ENCODE measurements at places on chromosomes 6 and 20.
A peak's percentile ranks its signal among the peaks of the same experiment; 100 is the strongest.

DNA sequence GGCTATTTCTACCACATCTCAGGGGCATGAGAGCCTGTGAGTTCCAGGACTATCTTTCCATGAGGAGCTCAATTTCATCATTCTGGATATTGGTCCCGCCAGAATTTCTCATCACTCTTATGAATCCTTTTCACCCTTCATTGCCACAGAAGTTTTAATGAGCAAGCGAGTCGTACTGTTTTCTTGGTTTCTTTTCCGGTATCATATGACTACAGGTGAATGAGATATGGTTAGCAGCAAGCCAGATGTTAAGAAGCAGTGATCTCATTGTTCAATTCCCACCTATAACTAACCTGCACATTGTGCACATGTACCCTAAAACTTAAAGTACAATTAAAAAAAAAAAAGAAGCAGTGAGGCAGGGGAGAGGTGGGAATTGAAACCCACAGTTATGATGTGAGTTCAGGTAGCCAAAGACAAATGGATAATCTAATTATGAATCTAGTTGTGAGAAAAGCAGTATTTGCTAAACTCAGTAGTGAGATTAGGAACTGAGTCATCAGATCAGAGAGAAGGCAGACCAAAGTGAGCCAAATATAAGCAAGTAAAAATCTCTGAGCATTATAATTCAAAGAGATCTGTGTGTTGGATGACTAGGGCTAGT lies 78.0 kb upstream of the ELOVL5 start:
- no peak for DNase-seq

GRCh38 chr6:155694419-155694790 lies 238.8 kb upstream of the NOX3 start:
- DNase-seq, result no peak

- DNase-seq, result no peak
Observed at GRCh38 chr6:147749331-147749730, 240.8 kb downstream of the SAMD5 start.

DNA sequence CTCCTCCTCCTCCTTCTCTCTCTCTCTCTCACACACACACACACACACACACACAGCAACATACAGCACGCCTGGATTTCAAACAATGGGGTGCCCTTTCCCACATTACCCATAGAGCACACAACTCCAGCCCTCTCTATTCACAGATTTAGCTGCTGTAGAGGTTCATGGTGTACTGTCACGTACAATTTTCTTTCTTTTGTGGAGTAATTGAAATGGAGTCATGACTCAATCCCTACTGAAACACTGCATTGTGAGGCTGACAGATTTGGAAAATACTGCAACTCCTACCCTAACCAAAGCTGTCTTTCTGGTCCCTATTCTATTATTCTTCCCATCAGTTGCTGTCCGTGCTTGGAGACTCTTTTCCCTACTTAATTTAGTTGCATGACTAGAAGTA lies 166.9 kb downstream of the EDN1 start:
- no peak for DNase-seq

DNA sequence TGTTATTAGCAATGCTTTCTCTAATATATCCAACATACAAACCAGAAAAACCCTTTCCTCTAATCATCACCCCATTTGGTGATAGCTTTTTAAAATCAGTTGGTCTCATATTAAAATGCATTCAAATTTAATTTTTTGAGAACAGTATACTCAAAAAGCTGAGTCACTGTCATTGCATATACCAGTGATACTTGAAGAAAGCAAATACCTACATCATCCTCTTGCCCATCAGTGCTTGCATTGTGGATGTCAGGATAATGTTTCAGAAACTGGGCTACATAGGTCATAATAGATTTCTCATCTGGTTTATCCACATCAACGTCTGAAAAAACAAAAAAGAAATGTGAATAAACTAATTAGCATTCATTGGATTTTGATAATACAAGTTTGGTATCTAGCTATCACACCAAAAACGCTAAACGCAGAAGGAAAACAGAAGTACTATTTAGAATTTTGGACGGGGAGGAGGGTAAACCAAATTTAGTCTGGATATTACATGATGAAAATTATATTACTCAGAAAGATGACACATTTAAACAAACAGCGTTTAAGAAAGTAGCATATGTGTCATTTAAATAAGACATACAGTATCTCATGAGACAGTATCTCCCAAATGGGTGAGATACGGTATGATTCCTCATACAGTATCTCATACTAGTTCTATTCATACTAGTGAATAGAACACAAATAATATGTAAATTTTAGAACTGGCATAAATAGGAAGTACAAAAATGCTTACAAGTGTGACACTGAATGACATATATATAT lies 134.6 kb downstream of the SYNE1 start:
- DNase-seq, result no peak

DNA sequence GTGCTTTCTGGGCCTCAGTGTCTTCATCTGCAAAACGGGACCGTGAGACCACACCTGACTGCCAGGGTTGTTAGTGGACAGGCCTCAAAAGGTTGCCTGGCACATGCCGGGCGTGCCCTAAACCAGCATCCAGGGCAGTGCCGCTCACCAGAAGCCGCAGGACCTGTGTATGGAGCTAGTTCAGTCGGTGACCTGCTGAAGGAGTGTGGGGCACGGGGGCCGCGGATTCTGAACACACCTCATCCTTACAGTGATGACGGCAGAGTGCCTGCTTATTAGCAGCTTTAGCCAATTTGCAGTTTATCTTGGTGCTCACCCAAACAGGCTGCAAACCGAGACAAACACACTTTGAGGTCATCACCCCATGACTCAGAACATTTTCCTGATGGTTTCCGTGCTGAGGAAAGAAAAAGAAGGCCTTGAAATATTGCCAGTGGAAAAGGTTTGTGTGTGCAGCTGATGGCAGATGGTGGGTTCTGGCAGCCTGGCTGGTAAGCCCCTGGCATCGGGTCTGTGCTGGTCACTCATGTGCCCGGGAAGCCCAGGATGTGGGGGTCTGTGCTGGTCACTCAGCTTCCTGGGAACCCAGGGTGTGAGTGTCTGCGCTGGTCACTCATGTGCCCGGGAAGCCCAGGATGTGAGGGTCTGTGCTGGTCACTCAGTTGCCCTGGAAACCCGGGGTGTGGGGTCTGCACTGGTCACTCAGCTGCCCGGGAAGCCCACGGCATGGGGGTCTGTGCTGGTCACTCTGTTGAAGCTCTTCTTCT lies 153.8 kb downstream of the ERMARD start:
- DNase-seq, result no peak

DNA sequence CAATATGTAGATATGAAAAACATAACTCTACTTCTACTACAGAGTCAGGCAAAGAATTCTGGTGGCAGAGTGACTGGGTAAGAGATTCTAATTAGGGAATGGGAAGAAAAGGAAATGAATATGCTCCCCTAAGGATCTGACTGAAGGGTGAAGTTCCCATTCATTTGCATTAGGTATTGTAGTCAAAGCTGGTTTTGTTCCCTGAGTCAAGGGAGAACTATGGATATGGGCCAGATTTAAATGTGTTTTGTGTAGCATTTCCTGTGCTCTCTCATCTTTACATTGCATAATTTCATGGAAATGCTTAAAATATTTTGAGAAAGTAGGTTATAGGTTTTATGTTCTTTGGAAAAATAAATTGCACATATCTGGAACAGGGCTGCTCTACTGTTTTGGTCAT lies 299.7 kb downstream of the BTBD3 start:
- DNase-seq, result no peak

DNA sequence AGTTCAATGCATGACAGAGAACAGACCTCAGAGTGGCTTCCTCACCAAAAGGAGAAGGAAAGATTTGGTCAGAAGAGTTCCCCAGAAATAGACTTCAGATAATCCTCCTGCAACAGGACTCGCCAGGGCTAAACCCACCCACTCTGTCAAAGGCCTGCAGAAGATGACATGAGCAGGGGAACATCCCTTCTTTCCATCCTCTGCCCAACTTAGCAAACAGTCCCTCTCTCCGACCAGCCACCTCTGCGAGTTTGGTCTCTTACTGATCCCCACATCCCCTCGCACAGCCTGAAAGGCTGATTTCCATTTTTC lies 7.5 kb downstream of the NFATC2 start:
- no peak for DNase-seq

GRCh38 chr20:48192109-48192508 lies 406.8 kb upstream of the SULF2 start:
- no peak for DNase-seq

DNA sequence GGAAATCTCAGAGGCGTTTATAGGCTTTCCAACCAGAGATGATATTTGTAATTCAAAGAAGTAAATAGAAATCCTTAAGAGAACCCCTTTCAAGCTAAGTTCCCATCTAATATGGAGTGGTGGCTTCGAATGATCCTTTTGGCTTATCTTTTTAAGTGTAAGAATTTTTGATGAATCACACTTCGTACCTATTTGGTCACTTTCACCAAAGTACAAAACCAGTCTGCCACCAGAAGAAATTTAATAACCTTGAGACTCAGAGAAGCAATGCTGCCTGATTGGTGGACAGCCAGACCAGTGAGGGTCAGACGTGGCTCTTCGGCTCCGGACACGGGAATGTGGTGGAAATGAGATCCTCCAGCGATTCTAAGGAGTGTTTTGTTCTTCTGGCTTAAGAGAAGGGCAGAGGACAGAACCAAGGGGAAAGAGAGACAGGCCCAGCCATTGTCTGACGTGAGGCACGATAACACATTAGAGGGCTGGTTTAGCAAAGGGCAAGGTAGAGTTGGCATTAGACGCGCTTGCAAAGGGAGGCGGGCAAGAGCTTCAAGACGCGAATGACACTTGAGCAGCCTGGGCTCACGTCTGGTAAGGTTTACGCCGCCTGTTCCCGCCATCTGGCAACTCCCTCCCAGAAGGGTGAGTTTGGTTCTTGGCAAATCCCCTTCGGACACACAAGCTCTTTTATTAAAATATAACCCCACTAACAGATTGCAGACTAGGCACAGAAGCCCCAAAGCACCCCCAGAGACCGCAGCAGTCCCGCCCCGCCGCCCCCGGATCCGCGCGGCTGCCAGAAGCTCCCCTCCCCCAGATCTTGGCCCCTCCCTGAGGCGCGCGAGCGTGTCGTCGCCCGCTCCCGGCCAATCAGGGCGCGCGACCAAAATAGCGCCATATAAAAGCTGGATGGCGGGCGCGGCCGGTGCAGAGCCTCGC lies 50.0 kb upstream of the EZR start:
- DNase-seq, result peak; percentile 34

- DNase-seq, result no peak
Observed at GRCh38 chr6:81749707-81750106, 2.8 kb downstream of the TENT5A start.

Data from hippocampal formation (tissue), 2 donors.